HCT116 (cell line): ENCODE measurements at places on chromosomes 3 and 15. TPM values are rescaled to one million over a fixed set of nuclear protein-coding genes. Genes with fewer than 3 reads are reported as not detected.

GRCh38 chr15:69809421-69809820 lies 288.3 kb downstream of the TLE3 start:
- no peak overlapping the region for H3K27ac ChIP-seq
- DNase-seq, result no peak
- H3K36me3 ChIP-seq, result no peaks in the 10 kb centered on the region

GRCh38 chr15:26790118-26790517 lies 17.3 kb upstream of the GABRB3 start:
- no peaks in the 10 kb centered on the region for H3K4me1 ChIP-seq
- no peak overlapping the region for H3K4me3 ChIP-seq
- no peak overlapping the region for H3K27ac ChIP-seq
- DNase-seq, result no peak

GRCh38 chr15:69515508-69515907 lies 62.9 kb downstream of the RPLP1 start:
- H3K4me1 ChIP-seq, result no peaks in the 10 kb centered on the region
- H3K27ac ChIP-seq, result no peak overlapping the region
- H3K36me3 ChIP-seq, result no peaks in the 10 kb centered on the region

GRCh38 chr3:170033489-170033888 lies 4.3 kb upstream of the GPR160 start:
- H3K36me3 ChIP-seq, result no peaks in the 10 kb centered on the region
- H3K27ac ChIP-seq, result no peak overlapping the region
- DNase-seq, result no peak
- H3K4me3 ChIP-seq, result no peak overlapping the region

- H3K27ac ChIP-seq, result no peak overlapping the region
- H3K4me1 ChIP-seq, result peaks cover 18% of the 10 kb centered on the region
- no peaks in the 10 kb centered on the region for H3K27me3 ChIP-seq
- no peak for DNase-seq
- H3K4me3 ChIP-seq, result no peak overlapping the region
- H3K36me3 ChIP-seq, result no peaks in the 10 kb centered on the region
These were observed 42.3 kb upstream of the LRRFIP2 start for GRCh38 chr3:37216597-37217097.

DNA sequence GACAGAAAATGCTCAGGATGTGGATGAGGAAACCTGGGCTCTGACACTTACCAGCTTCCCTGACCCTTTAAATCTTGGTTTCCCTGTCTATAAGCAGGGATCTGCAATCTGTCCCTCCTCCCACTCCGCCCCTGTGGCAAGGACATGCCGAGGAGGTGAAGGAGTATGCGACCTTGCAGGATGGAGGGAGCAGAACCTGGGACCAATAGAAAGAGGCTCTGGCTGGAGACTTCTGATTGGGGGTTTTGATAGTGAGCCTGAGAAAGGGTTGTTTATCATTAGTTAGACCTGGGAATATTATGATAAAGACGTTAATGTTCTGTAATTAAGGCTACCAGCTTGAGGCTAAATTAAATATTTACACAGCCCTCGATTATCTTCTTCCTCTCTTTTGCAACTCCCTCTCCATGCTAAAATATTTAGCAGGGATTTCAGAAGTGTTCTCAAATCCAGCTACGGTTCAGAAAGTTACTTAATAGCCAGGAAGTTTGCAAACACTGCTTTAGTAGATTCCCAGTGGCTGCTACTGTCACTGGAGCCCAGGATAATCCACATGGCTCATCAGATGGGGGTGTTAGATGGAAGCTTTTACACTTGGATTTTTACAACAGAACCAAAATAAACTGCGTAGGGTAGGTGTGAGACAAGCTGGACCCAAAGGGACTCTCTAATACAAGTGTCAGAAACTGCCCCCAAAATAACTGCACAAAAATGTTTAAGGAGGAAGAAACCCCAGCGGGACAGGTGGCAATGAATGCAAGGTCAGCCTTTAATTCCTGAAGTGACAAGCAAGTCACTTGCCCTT lies 9.2 kb upstream of the PAQR5 start:
- no peak for DNase-seq
- H3K27ac ChIP-seq, result no peak overlapping the region
- H3K4me1 ChIP-seq, result no peaks in the 10 kb centered on the region
- H3K36me3 ChIP-seq, result no peaks in the 10 kb centered on the region
- no peak overlapping the region for H3K4me3 ChIP-seq

The C3orf49 gene
- not detected for total RNA-seq

The IQCH gene
- total RNA-seq, result 4.6 TPM

The IMPG2 gene
- total RNA-seq, result 0.20 TPM
